ENCODE measurements at places on chromosomes 2 and 18.
A peak's percentile ranks its signal among the peaks of the same experiment; 100 is the strongest.

- H3K27me3 ChIP-seq = no peaks in the 10 kb centered on the region
- DNase-seq = no peak
- H3K4me3 ChIP-seq = no peak overlapping the region
- no peaks in the 10 kb centered on the region for H3K4me1 ChIP-seq
- no peak overlapping the region for H3K27ac ChIP-seq
Measured at GRCh38 chr2:211026109-211026508, 469.7 kb downstream of the CPS1 start.

DNA sequence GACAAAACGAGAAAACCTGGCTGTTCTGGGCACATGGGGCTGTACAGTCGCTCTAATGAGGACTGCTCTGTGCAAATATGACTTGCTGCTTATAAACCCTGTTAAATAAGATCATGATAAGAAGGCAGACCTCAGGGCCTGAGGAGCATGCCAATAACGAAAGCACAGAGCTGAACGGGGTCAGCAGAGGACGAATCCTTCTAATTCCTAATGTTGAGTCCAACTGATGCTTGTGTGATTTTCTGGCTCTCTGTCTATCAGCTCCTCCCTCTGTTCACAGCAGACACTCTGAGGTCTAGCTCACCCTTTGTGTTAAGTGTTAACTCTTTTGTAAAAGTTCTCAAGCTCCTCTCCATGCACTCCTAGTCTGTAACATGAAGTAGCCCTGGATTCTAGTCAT lies 167.2 kb upstream of the REV1 start:
- DNase-seq = no peak
- H3K4me1 ChIP-seq = no peaks in the 10 kb centered on the region
- H3K4me3 ChIP-seq = no peak overlapping the region
- H3K36me3 ChIP-seq = no peaks in the 10 kb centered on the region
- H3K27ac ChIP-seq = peak overlapping the region; percentile 44

- no peak for DNase-seq
- H3K27me3 ChIP-seq = peaks cover 9% of the 10 kb centered on the region
- no peaks in the 10 kb centered on the region for H3K36me3 ChIP-seq
Measured at GRCh38 chr2:7951490-7951889, 730.4 kb upstream of the ID2 start.

DNA sequence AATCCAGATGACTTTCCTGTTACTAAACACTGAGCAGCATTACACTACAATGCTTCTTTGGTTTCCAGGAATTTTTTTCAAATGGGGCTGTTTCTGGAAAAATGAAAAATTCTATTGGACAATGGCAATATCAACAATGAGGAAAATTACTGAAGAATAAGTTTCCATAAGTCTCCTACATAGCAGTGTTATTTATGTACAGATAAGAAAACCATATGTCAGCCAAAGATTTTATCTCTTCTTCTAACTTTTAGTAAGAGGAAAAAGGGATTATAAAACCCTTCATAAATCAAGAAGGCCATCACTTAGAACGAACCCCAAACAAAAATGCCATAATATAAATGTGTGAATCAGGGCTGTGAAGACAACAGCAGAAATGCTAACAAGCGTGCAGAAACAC lies 31.6 kb upstream of the NOSTRIN start:
- no peaks in the 10 kb centered on the region for H3K4me1 ChIP-seq
- H3K27ac ChIP-seq = no peak overlapping the region
- no peak overlapping the region for H3K4me3 ChIP-seq
- DNase-seq = no peak

GRCh38 chr2:76444732-76445131 lies 734.0 kb upstream of the GCFC2 start:
- DNase-seq = no peak
- no peaks in the 10 kb centered on the region for H3K4me1 ChIP-seq
- no peak overlapping the region for H3K27ac ChIP-seq
- no peaks in the 10 kb centered on the region for H3K36me3 ChIP-seq
- H3K27me3 ChIP-seq = no peaks in the 10 kb centered on the region

DNA sequence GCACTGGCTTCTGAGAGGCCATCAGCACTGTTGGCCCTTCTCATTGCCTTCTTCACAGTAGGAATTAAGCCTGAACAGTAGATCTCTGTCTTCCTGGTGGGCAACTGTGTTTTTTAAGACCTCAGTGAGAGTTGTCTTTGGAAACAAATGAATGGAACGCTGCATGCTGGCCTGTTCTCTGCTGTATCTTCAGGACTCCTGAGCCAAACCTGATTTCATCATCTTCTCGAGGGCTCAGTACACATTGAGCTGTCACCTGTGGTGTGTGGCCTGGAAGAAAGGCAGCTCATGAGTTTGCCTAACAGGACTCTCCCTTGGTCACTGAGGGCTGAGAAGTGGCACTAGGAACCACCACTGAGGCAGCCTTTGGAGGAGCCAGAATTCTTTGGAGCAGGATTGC lies 39.7 kb downstream of the SH3RF3 start:
- H3K27ac ChIP-seq = peak overlapping the region; percentile 63
- H3K4me3 ChIP-seq = no peak overlapping the region
- peak; percentile 78 for DNase-seq
- H3K4me1 ChIP-seq = peaks cover 54% of the 10 kb centered on the region
- no peaks in the 10 kb centered on the region for H3K36me3 ChIP-seq

DNA sequence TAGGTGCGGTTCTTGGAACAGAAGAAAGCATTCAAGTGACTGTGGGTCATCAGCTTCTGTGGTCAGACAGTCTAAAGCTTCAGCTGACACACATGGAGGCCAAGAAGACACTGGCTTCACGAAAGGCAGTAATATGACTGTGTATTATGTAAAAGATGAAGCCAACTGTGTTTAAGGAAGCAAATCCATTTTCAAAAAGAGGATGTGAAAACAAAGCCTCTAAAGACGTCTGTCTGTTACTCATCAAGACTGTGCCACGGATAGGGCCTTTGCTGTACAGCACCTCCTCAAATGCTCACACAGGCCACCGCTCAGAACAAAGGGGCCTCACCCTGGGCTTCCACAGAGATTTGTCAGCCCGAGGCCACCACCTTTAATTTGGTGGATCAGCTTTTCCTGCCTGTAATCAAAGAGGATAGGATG lies 21.1 kb upstream of the TMEM163 start:
- peak; percentile 14 for DNase-seq
- no peak overlapping the region for H3K27ac ChIP-seq
- H3K27me3 ChIP-seq = no peaks in the 10 kb centered on the region
- no peaks in the 10 kb centered on the region for H3K4me1 ChIP-seq
- H3K4me3 ChIP-seq = no peak overlapping the region

DNA sequence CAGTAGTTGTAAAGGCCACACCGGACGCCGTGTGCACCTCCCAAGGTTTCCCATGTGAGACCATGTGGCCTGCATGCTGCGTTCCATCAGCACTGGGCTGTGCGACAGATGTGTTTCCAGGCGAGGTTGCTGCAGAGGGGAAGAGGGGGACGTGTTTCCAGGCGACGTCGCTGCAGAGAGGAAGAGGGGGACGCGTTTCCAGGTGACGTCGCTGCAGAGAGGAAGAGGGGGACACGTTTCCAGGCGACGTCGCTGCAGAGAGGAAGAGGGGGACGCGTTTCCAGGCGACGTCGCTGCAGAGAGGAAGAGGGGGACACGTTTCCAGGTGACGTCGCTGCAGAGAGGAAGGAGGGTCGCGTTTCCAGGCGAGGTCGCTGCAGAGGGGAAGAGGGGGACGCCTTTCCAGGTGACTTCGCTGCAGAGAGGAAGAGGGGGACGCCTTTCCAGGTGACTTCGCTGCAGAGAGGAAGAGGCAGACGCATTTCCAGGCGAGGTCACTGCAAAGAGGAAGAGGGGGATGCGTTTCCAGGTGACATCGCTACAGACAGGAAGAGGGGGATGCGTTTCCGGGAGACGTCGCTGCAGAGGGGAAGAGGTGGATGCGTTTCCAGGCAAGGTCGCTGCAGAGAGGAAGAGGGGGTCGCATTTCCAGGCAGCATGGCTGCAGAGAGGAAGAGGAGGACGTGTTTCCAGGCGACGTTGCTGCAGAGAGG lies 24.5 kb downstream of the NFATC1 start:
- no peaks in the 10 kb centered on the region for H3K36me3 ChIP-seq
- H3K4me3 ChIP-seq = no peak overlapping the region
- no peak overlapping the region for H3K27ac ChIP-seq
- no peak for DNase-seq

DNA sequence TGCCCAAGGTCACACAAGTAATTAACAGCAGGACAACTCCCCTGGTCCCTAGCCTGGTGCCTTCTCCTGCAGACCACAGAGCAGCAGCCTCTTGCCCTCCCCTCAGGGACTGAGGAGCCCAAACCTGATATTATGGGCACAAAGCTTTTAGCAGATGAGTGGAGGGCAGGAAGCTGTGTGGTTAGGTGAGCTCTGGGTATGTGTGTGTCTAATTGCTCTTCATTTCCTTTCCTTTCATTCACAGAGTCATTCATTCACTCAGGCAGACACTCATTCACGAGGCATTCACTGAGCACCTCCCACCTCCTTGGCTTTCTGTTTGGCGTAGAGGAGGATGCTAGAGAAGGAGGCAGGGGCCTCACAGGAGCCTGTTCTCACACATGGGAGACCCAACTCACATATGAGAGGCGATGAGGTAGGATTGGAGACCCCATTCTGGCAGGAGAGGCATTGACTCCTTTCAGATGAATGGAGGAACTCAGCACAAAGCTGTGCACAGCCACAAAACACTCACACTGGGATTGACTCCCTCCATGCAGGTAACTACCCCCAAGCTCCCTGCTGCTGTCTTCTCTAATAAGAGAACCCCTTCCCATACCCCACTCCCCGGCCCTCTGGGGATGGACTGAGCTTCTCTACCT lies 306.8 kb upstream of the SKOR2 start:
- no peak for DNase-seq
- no peaks in the 10 kb centered on the region for H3K36me3 ChIP-seq
- no peaks in the 10 kb centered on the region for H3K4me1 ChIP-seq
- no peak overlapping the region for H3K27ac ChIP-seq
- no peak overlapping the region for H3K4me3 ChIP-seq

DNA sequence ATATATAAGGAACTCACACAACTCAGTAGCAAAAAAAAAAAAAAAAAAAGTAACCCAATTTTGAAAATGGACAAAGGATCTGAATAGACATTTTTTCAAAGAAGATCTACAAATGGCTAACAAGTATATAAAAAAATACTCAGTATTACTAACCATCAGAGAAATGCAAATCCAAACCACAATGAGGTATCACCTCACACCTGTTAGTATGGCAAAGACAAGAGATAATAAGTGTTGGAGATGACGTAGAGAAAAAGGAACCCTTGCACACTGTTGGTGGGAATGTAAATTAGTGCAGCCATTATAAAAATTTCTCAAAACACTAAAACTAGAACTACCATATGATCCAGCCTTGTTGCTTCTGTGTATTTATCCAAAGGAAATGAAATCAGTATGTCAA lies 5.8 kb upstream of the CNDP1 start:
- H3K4me1 ChIP-seq = peaks cover 13% of the 10 kb centered on the region
- no peak overlapping the region for H3K4me3 ChIP-seq
- H3K36me3 ChIP-seq = no peaks in the 10 kb centered on the region
- H3K27me3 ChIP-seq = no peaks in the 10 kb centered on the region
- no peak for DNase-seq
- no peak overlapping the region for H3K27ac ChIP-seq

- no peak overlapping the region for H3K27ac ChIP-seq
- no peaks in the 10 kb centered on the region for H3K27me3 ChIP-seq
- no peak overlapping the region for H3K4me3 ChIP-seq
- H3K36me3 ChIP-seq = no peaks in the 10 kb centered on the region
Measured at GRCh38 chr2:223095207-223095606, 43.2 kb downstream of the KCNE4 start.

DNA sequence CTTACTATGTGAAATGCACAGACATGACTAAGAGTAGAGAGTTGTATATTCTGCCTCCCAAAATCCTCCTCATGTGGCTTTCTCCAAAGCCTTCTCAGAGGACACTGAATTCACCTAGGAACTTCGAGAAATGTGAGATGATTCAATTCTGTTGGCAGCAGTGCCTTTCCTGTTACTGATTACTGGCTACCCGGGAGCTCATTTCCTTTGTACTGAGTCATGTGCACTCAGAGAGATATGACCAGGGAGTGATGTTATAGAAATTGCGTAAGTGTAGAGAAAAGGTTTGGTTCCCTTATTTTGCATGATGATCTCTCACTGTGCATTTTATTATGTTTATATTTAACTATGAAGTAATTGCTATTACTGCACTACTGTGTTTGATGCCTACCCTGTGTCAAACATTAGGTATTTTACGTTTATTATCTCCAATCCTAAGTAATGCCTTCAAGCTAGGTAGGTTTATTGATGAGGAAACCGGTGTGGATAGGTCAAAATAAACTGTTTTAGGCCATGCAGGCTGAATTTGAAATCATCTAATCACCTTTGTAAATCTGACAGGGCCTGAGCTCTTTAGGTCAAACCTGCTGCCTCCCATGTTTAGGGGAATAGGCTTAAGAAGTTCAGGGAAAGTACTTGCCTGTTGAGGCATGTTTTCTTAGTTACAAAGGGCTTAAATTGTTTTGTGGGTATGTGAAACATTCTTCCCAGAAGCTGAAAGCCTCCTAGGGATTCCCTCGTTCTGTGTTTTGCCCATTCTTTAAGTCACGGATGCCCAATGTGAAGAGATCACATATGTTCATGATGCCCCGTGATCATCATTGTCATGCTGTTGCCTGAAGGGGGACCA lies 86.8 kb downstream of the FMNL2 start:
- no peaks in the 10 kb centered on the region for H3K36me3 ChIP-seq
- no peaks in the 10 kb centered on the region for H3K27me3 ChIP-seq
- peaks cover 73% of the 10 kb centered on the region for H3K4me1 ChIP-seq
- H3K27ac ChIP-seq = peak overlapping the region; percentile 62
- DNase-seq = peak; percentile 53

DNA sequence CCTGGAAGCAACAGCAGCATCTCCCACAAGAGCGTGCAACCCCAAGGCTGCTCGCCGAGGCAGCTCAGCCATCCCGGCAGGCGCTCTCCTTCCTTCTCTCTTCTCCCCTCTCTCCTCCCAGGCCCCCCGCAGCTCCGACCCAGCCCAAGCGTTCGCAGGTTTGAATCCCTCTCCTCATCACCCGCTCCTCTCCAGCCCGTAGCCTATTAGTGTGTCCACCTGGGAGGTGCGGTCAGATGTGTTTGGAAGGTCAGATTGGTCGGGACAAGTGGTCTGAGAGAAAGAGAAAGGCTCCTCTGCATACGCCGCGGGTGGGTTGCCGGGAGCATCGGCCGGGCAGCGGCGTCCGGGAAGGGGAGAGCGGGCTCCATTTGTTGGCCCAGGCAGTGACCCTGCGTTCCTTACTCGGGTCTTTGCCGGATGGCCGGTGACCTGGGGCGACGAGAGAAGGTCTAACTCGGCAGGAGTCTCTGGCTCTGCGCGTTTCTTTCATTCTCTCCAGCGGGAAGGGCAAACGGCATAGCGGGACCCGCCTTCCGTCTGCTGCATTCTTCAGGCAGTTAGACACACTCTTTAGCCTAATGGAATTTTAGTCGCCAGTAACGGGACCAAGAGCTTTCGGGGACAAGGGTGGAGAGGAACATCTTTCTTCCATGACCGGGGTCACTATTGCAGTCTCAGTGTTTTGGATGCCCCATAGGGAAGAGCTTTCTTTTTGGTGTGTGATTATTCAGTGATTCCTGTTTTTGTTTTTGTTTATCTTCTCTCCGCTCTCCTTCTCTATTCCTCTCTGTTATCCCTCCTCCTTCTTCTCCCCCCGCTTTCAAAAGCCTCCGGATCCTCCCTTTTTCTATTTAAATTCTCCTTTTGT lies 1.1 kb upstream of the TMEFF2 start:
- no peak for DNase-seq
- no peak overlapping the region for H3K27ac ChIP-seq
- H3K27me3 ChIP-seq = peaks cover 55% of the 10 kb centered on the region
- H3K36me3 ChIP-seq = no peaks in the 10 kb centered on the region

GRCh38 chr2:178205853-178206521 lies 11.7 kb downstream of the OSBPL6 start:
- peaks cover 24% of the 10 kb centered on the region for H3K4me1 ChIP-seq
- H3K27me3 ChIP-seq = no peaks in the 10 kb centered on the region
- no peaks in the 10 kb centered on the region for H3K36me3 ChIP-seq
- peak overlapping the region; percentile 0 for H3K27ac ChIP-seq

Data from gastrocnemius medialis (tissue), 4 donors.